Endothelial cell (in vitro differentiated cells): ENCODE measurements at places on chromosomes 13 and 19. TPM values are rescaled to one million over a fixed set of nuclear protein-coding genes. Genes with fewer than 3 reads are reported as not detected.

The NCCRP1 gene
- not detected for total RNA-seq

DNA sequence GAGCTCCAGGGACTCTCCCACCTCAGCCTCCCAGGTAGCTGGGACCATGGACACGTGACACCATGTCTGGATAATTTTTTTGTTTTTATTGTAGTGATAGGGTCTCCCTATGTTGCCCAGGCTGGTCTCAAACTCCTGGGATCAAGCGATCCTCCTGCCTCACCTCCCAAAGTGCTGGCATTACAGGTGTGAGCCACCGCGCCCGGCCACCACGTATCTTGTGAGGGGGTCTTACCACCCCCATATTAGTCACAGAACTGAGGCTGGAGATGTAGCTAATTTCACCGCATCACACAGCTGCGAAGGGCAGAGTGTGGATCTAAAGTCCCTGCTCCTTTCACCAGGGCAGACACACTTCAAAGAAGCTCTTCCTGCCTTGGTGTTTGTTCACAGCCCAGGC lies 211.8 kb upstream of the SOX1 start:
- no peak for DNase-seq

The ERICH4 gene
- not detected for total RNA-seq

DNA sequence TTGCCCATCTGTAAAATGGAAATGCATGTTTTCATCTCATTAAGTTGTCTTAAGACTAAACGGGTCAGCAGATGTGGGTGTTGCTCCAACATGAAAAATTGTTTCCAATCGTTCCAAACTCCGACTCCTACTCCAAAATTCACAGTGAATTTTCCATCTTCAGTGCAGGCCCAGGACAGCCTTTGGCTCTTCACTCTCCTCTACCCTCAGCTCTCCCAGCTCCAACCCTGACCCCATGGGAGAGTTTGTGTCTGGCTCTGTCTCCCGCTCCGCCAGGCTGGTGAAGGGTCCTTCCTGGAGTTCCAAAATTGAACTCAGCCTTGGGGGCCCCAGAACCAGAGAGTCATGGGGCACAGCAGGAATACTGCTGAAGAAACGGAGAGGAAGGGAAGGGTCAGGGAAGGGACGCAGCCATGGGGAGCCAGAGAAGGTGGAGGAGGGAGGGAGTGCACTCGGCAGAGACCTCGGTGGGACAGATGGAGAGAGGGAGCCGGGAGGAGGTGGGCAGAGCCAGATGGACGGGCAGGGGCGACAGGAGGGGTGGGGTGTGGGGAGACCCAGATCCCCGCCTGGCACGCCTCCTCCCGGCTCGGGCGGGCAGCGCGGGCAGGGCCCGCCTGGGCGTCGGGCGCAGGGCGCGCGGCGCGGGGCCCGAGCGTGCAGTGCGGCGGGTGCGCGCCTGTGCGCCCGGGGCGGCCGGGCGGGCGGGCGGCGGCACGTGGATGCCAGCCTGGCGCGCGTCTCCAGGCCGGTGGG lies 45.6 kb downstream of the CELF5 start:
- no peak for DNase-seq

DNA sequence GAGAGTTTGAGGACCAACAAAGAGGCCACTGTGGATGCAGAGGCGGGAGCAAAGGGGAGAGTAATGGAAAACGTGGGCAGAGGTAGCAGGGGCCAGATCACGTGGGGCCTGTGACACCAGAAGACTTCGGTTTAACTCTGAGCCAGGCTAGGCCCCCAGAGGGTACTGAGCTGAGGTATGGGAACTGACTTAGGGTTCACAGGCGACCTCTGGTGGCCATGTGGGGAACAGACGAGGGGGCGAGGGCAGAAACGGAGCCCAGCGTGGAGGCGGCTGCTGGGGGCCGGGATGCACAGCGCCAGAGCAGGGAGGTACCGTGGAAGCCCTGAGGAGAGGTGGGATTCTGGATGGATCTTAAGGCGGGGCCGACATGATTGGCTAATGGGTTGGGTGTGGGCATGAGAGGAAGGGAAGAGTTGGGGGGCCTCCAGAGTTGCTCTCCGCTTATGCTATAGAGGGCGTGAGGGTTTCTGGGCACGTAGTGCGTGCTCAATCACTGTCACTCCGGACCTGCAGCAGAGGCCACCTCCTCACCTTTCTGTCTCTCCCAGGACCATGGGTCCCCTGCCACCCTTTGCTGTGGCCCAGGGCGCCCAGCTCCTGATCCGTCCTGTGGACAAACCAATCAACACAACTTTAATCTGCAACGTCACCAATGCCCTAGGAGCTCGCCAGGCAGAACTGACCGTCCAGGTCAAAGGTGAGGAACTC lies 13.7 kb downstream of the PVR start:
- peak; percentile 82 for DNase-seq

DNA sequence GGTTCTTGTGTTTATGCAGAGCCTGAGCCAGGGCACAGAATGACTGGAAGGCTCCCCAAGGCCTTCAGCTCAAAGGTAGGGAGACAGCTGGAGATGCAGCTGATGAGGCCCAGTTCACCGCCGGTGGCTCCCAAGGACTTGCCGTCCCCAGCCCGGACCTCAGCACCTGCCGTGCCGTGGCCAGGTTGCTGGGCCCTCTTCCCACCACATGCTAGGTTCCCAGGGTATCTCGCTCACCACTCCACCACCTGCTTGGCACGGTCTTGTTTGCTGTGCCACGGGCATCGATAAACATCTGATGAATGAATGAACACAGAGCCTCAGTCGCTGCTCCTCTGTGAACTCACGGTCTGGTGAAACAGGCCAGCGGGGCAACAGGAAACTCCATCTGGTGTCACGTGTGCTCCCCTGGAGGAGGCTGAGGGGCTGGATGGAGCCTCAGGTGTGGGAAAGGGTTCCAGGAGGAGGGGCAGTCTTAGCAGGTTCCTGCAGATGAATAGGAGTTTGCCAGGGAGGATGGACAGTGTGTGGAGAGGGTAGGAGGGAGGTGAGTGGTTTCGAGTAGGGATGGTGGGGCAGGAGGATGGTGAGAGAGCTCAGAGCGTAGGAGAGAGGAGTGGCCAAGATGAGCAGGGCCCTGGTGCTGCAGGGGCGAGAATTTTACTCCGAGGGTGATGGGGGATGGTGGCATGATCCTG lies 3.6 kb upstream of the KLK14 start:
- DNase-seq = no peak

The ABCC4 gene
- total RNA-seq = 19.0 TPM

DNA sequence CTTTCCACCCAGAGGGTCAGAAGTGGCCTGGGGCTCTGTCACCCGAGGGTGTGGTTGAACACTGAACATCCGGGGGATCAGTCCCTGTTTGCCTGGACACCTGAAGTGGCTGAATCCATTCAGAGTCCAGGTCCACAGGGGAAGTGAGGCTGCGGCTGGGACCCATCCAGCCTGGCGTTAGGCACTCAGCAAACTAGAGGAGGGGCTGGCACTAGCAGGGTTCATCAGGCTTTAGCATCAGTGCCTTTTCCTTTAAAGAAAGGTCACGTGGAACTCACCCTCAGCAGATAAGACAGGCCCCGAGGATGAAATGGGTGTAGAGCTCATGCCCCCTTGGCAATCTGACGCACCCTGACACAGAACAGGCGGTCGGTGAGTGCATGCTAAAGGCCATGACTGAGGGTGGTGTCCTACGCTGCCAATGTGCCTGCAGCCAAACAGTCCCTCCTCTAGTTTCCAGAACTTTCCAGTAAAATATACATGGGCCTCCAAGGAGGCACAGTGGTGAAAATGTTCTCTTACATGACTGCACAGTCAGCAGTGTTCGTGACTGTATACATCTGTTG lies 72.4 kb upstream of the ARHGEF7 start:
- no peak for DNase-seq

DNA sequence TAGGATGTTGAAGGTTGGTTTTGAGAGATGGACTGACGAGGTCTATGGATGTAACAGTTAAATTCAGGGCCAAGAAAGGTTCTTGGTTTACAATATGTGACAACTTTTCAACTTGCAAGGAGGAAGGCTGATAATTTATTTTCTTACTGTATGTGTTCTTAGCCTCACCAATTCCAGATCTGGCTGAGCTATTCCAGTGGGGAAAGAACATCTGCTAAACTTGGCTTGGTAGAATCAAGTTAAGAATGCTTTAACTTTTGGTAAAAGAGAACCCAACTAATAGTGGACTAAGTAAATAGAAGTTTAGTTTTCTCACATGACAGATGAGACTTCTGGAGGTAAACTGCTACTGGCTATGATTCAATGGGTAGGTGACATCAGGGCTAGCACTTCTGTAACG lies 222.9 kb downstream of the KLF5 start:
- no peak for DNase-seq

GRCh38 chr13:113542751-113543424 lies 41.7 kb upstream of the TFDP1 start:
- no peak for DNase-seq

The ARGLU1 gene
- 242 TPM for total RNA-seq

DNA sequence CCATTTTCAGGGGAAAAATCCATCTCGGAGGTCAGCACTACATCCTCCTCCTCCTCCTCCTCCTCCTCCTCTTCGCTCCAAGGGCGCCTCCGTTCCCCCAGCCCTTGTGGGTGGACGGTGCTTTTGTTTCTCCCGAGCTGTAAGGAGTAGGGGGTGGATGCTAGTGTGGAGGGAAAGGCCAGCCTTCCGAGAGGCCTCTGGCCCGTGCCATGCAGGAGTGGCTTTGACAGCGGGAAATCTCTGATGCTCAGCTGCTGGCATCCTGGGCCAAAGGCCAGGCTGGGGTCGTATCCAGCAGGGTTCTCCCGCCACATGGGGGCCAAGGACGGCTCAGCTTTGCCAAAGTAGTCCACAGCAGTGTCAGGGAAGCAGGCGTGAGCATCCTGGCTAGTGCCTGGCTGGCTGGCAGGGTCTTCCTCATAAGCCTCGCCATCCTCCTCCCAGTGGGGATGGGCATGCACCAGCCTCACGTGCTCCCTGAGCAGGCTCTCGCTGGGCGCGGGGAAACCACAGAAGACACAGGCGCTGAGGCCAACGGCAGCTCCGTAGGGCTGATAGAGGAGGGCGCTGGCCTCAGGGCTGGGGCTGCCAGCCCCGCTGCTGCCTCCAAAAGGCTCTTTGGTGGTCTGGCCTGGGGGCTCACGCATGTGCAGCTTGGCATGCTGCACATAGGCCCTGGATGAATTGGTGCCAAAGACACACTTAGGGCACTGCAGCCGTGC lies 10.5 kb downstream of the WIZ start:
- DNase-seq = no peak

The ZNF723 gene
- total RNA-seq = not detected

The PSG11 gene
- not detected for total RNA-seq

- DNase-seq = no peak
These were observed 45.2 kb downstream of the ABCC4 start for GRCh38 chr13:95256091-95256490.

- DNase-seq = no peak
These were observed 84.5 kb downstream of the LRRC63 start for GRCh38 chr13:46296115-46296822.

GRCh38 chr19:14472202-14472938 lies 2.8 kb downstream of the PTGER1 start:
- DNase-seq = peak; percentile 87

The ONECUT3 gene
- total RNA-seq = not detected

DNA sequence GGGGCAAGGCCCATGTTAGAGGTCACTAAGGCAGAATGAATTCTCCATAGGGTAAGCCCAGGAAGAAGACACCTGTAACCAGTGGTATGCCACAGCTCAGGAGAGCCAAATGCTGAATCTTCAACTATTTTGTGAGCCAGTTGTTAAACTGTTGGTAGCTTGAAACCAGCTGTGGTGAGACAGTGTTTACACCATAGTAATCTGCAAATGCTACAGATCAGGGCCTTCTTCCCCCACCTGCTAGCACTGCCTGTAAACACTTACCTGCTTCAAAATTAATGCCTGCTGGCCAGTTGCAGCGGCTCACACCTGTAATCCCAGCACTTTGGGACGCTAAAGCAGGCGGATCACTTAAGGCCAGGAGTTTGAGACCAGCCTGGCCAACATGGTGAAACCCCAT lies 12.1 kb downstream of the FBXL12 start:
- no peak for DNase-seq

GRCh38 chr13:27728271-27728670 lies 64.0 kb upstream of the GSX1 start:
- peak; percentile 54 for DNase-seq

DNA sequence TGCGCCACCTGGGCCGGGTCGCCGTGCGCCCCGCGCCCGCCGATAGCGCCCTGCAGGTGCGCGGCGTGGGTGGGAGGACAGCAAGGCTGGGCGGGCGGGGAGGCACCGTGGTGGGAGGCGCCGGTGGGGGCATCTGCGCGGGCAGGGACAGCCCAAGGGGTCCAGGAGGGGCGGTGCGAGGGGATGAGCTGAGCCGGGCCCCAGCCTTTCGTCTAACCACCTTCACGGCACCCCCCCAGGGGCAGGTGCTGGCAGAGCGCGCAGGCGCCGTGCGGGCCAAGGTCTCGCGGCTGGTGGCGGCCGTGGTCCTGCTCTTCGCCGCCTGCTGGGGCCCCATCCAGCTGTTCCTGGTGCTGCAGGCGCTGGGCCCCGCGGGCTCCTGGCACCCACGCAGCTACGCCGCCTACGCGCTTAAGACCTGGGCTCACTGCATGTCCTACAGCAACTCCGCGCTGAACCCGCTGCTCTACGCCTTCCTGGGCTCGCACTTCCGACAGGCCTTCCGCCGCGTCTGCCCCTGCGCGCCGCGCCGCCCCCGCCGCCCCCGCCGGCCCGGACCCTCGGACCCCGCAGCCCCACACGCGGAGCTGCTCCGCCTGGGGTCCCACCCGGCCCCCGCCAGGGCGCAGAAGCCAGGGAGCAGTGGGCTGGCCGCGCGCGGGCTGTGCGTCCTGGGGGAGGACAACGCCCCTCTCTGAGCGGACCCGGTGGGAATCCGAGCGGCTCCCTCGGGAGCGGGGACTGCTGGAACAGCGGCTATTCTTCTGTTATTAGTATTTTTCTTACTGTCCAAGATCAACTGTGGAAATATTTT lies 3.1 kb downstream of the KISS1R start:
- no peak for DNase-seq

DNA sequence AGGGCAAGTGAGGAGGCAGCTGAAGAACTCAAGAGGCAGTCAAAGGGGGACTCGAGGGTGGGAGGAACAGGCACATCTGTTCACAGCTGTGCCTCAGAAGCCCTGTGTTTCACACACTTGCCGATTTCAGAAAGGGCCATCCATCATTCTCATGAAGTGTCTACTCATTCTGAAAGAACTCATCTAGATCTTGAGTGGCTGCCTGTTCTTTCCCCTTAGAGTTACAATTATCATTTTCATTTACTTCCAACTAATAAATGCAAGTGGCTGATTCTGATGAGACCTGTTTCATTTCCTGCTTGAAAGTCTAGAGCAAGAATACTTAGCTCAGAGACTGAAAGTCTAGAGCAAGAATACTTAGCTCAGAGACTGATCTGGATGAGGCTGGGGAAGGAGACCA lies 1145.1 kb downstream of the UQCRFS1 start:
- no peak for DNase-seq

GRCh38 chr19:8259922-8260247 lies 48.3 kb downstream of the CD320 start:
- DNase-seq = no peak

DNA sequence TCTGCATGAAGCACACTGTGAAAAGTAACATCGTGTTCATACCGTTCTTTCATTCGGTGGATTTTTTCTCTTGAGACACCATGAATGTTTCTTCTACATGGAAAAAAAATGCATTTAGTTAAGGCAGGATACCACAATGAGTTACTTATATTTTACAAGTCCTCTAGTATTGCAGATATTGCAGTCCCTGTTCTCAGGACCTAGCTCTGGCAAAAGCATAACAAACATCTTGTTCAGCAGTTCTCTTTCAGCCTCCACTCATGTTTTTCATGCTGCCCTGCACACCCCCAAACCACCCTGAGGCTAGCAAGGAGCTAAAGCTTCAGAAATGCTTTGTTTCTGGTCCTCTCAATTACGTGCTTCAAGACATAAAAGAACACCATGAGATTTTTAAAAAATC lies 24.8 kb downstream of the N4BP2L1 start:
- no peak for DNase-seq
